H9 (cell line): ENCODE measurements at places on chromosomes 7 and 10.

- no peak overlapping the region for H3K27ac ChIP-seq
- no peak overlapping the region for H3K4me3 ChIP-seq
- H3K36me3 ChIP-seq = no peaks in the 10 kb centered on the region; the same call in 1 of the 3 replicates
- H3K27me3 ChIP-seq = no peaks in the 10 kb centered on the region
- no peak for DNase-seq
These were observed 51.9 kb downstream of the DDC start for GRCh38 chr7:50513166-50513871.

DNA sequence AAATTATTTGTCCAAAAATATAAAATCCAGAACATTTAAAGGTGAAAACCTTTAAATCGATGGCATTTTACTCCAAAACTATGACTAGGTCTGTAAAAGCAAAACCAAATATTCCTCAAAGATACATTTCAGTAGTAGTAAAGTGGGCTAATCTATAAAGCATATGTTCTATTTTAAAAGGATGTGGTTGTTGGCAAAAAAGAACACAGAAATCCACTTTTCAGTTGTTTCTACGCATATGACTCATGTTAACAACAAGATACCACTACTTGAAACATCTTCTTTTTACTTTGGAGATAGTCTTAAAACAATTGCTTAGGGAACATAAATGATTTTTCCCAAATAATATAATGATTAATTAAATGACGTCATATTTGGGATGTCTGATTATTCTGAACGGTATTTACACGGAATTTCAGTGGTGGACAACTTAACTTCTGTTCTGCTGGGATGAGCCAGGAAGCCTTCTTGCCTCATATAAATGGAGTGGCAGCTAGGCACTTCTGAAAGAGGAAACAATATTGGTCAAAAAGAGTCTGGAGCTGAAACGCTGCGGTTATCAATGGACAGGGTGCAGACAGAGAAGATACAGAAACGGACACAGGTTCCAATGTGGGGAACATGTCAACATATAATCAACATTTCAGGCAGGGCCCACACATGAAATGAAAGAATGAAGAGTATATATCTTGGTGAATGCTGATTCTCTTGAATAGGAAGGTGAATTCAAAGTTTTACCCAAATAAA lies 78.5 kb downstream of the ETV1 start:
- peaks cover 9% of the 10 kb centered on the region; the same call in 2 of the 3 replicates for H3K36me3 ChIP-seq
- peak overlapping the region; percentile 20 for H3K27ac ChIP-seq
- no peak overlapping the region for H3K4me3 ChIP-seq
- H3K27me3 ChIP-seq = no peaks in the 10 kb centered on the region

DNA sequence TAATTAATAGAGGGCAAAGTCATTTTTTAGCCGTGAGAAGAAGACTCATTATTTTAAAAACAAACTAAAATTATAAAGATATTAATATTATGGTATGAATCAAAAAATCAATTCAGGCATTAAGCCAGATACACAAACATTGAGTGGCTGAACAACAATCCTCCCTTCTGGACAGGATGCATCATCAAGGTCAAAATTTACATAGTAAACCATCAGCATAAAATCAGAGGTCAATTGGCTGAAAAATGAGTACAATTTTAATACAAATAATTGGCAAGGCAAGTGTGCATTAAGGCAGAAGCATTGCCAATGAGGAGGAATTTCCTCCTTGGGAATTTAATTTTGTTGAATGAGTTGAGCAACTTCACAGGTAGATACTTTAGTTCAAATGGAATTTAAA lies 108.2 kb downstream of the PCLO start:
- H3K27me3 ChIP-seq = no peaks in the 10 kb centered on the region
- no peaks in the 10 kb centered on the region for H3K36me3 ChIP-seq
- no peak for DNase-seq
- no peak overlapping the region for H3K4me3 ChIP-seq
- no peaks in the 10 kb centered on the region for H3K4me1 ChIP-seq

GRCh38 chr7:129401967-129402860 lies 32.0 kb upstream of the STRIP2 start:
- no peaks in the 10 kb centered on the region for H3K4me1 ChIP-seq
- H3K36me3 ChIP-seq = peaks cover 6% of the 10 kb centered on the region; the same call in 1 of the 3 replicates
- no peaks in the 10 kb centered on the region for H3K27me3 ChIP-seq
- H3K4me3 ChIP-seq = no peak overlapping the region
- no peak overlapping the region for H3K27ac ChIP-seq

DNA sequence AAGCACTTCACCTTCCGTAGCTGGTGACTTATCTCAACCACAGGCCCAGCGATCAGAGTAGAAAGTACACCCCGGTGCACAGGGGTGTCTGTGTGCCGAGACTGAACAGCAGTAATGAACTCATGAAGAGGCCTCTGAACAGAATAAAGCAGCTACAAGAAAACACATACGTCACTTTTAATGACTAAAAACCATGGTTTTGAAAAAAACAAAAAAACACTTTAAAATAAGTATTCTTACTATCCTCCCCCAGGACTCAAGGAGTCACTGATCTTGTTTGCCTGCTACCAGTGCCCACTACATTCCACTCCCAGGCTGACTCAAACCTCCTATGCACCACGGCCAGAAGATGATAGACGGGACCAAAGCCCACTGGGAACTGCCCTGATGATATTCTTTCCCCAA lies 53.8 kb downstream of the NCAPG2 start:
- DNase-seq = no peak
- no peak overlapping the region for H3K4me3 ChIP-seq
- no peaks in the 10 kb centered on the region; the same call in 1 of the 2 replicates for H3K4me1 ChIP-seq
- no peaks in the 10 kb centered on the region for H3K27me3 ChIP-seq
